Right atrium auricular region (tissue), 2 donors: ENCODE measurements at places on chromosomes 3 and 15. TPM values are rescaled to one million over a fixed set of nuclear protein-coding genes. Genes with fewer than 3 reads are reported as not detected.

CCDC39 gene
- not detected for total RNA-seq

GRCh38 chr15:25438601-25439368 lies at the start of gene UBE3A:
TSS of gene UBE3A (minus strand) at chr15:25439024. CDS start at chr15:25409107, 29,917 bp downstream.
- peak; percentile 85 for DNase-seq

- DNase-seq = peak; percentile 78
These were observed 47.0 kb downstream of the ZNF609 start for GRCh38 chr15:64507293-64507802.

NANOGP8 gene
- not detected for total RNA-seq

TTLL13 gene
- not detected for total RNA-seq

DNA sequence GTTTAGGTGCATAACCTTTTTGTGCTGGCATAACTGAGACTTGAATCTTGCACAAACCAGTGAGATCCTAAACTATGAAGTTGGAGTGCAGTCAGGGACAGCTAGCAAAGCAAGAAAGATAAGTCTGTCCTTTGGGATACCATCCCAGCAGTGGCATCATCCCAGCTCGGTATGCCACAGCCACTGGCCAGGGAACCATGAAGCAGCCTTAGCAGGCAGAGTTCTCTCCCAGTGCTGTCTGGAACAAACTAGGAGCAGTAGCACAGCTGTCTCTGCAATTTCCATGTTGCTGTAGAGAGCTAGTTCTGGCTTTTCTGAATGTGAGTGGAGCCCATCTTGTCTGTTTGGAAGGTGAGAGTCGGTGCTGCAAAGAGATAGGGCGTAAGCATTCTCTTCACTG lies 130.3 kb downstream of the DTWD1 start:
- no peak for DNase-seq

DNA sequence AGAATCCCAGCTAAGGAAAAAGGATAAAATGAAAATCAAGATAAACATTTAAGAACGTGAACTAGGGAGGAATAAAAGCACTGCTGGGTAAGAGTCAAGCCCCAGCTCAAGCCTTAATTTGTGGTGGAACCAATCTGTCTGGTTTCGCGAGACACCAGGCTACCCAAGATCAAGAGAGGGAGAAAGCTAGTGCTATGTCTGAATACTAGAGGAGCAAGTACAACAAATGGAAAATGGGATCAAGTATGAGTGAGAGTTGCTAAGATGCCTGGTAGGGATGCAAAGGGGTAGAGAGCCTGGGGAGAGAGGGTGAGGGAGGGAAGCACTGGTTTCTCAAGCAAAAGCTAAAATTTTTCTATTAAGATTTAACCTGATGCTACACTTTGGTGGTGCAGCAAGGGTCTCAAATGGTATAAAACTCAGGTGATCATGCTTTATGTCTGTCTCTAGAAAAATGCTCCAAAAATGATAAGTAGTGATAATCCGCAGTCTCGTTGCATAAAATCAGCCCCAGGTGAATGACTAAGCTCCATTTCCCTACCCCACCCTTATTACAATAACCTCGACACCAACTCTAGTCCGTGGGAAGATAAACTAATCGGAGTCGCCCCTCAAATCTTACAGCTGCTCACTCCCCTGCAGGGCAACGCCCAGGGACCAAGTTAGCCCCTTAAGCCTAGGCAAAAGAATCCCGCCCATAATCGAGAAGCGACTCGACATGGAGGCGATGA lies 1.7 kb upstream of the SETD5 start:
- no peak for DNase-seq

DNA sequence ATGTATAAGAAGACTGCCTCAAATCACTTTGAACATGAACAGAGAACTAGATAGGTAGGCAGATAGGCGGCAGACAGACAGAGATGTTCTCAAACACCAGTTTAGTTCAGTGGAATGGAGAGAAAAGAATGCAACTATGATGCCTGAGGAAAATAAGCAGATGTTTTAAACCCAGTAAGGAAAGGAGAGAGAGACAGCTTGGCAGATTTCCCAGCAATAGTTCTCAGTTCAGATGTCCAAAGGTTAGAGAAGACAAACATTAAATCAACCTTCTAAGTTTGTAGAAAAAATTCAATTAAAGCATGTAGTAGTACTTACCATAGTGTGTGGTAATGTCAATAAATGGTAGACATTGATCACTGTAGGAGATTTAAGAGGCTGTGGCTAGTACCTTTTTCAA lies 209.6 kb upstream of the PFN2 start:
- no peak for DNase-seq

LOXL1 gene
- 59.0 TPM for total RNA-seq

LSAMP gene
- total RNA-seq = 2.1 TPM

DNA sequence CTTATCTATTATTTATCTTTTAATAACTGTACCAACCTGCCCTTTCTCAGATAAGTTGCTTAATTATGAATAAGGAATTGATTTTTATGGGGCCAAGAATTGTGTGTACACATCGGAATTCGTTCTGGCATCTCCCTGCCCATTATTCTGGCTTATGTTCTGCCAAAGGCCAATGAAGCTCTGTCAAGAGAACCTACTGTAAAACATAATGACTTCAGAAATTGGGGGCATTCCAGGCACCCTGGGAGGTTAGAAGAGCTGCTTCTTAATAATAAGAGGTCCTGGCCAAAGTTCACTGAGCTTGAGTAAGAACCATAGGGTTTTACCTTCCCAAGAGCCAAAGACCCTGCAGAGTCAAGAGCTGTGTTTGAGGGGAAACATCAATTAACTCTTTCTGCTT lies 261.7 kb downstream of the SLC9A9 start:
- no peak for DNase-seq

DNA sequence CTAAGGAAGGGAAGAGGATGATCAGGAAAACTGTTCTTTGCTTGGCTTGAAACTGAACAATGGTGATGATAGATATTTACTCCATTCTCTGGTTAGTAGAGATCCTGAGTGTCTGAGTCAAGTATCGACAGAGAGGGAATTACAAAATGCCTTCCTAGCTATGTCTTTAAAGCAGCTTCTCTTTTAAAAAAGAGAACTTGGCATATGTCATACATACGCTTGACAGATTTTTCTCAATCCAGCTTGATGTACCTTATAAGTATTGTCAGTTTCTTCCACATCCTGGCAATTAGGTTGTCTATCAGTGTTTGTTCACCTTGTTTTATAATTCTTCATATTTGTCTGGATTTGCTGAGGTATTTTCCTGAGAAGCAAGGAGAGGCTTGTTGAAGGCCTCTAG lies 5.0 kb upstream of the EPHB1 start:
- DNase-seq = no peak

RHOV gene
- total RNA-seq = not detected

FLNB gene
- 59.6 TPM for total RNA-seq

DNA sequence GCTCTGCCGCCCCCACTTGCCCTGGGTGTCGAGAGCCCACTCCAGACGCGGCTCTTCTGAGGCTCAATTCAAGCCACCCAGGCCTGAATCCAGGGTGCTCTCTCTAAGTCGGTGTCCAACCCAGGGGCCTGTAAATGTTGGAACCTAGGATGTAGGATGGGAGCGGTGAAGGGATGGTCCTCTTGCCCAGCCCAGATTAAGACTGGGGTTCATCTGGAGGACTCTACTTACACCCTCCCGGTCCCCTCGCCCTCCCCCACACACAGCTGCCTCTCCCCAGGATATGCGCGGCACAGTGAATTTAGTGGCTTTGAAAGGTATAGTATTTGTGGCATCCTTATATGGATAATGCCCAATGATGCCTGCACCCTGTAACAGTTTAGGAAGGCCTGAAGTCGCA lies 822 bp upstream of the FBN1 start:
- no peak for DNase-seq

SLC30A4 gene
- total RNA-seq = 4.9 TPM

COL7A1 gene
- 1.9 TPM for total RNA-seq

DNA sequence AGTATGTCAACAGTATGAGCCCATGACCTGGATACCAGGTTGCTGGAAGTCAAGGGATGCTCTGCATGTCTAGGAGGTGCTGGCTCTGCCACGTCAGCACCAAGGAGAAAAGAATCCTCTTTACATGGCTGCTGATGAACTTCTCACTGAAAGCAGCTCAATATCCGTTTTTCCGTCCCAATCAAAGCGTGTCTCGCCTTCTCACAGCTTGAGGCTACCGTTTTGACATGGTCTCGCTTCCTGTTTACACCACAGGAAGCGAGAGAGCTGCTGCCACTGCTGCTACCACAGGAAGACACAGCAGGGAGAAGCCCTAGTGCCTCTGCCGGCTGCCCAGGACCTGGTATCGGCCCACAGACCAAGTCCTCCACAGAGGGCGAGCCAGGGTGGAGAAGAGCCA lies 27.3 kb downstream of the STARD5 start:
- DNase-seq = no peak

CYP1A2 gene
- not detected for total RNA-seq

GRCh38 chr15:49852756-49853155 lies 231.9 kb downstream of the DTWD1 start:
- no peak for DNase-seq

- DNase-seq = no peak
These were observed 26.6 kb downstream of the SEMA7A start for GRCh38 chr15:74406992-74407705.

ATP13A5 gene
- not detected for total RNA-seq

DNA sequence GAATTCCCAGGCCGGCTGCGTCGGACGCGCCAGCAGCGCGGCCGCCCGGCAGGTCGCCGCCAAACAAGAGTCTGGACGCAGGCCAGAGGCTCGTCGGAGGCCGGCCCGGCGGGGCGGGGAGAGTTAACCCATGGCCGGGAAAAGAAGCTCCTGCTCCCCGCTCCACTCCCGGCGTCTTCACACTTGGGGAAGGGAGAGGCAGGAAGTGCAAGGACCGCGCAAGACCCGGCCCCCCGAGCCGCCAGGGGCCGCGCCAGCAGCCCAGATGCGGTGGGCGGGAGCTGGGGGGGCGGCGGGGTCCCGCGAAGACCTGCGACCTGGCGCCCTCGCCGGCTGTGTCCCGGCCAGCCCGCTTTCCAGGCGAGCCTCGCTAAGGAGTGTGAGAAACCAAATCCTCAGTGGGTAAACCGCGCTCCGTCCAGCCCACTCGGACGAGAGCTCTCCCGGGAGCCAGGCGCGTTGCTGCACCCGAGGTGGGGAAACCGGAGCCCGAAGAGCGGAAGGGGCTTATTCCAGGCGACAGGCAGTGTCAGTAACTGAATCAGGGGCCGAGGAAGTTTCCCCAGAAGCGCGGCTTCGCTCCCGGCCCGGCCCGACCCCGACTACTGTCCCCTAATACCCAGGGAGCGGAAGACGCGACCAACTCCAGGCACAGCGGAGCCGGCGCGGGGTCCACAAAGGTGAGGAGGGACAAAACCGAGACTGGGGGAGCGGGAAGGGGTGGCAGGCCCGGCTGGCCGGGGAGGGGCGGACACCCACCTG lies 721 bp downstream of the ADAMTS7 start:
- DNase-seq = no peak

DNA sequence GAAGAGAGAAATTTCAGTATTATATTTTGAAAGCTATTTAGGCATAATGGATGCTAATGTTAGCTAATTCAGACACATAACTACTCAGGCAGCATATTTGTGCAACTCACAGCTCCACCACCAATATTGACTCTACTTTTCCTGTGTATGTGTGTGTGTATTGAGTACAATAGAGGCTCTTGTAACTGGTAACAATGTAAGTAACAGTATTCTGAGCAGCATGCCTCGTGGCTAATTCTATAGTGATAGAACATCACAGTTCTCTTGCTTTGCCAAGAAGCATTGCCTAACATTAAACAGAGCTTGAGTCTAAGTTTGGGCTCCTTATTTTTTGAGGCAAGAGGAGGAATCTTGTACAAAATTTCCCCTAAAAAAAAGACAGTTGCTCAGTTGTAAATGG lies 98.6 kb upstream of the ARHGEF26 start:
- DNase-seq = no peak

DNA sequence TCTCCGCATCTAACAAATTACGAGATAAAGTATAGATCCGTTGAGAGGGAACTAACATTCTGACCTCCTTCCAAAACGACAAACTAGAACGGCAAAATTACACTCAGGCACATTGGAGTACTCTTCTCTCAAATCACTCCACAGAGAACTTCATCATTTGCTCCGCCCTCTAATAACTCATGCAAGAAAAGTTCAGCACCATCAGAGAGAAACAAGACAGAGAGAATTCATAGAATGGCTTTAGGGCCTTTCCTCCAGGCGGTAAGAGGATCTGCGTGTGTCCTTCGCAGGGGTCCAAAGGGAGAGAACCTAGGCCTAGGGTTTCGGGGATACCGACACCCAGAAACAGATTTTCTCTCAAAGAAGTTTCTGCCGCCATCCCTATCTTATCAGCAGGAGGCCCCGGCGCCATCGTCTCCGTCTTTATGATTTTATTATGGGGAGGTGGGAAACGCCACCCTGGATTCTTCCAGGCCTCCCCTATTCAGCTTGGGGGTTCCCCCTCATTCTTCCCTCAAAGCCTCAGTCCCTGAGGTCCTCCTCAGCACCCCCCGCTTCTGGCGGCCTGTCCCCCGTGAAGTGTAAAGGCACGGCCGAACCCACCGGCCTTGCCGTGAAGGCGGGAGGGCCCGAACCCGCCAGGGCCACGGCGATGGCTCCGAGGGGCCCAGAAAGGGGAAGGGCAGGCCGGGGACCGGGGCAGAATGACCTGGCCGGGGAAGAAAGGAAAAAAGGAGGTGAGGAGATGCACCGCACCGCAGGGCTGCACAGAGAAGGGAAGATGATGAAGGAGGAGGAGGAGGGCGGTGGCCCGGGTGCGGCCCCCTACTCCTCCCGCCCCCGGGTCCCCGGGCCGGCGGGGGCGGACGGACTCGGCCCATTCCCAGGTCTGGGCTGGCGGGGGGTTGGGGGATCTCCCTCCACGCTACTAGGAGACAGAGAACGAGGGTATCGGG lies 768 bp downstream of the UBXN7 start:
- DNase-seq = no peak

PLA2G4D gene
- total RNA-seq = not detected

TNK2 gene
- total RNA-seq = 38.6 TPM

DNA sequence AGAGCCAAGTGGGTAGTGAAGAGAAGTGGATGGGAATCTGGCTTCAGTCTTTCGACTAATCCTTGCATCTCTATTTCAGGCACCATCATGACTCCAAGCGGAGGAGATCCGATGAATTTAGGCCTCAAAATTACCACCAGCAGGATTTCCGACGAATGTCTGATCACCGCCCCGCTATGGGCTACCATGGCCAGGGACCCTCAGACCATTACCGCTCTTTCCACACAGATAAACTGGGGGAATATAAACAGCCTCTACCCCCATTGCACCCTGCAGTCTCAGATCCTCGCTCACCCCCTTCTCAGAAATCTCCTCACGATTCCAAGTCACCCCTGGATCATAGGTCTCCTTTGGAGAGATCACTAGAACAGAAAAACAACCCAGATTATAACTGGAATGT lies 64.7 kb downstream of the RGMA start:
- DNase-seq = no peak

GOLGA8T gene
- total RNA-seq = 0.39 TPM

- DNase-seq = no peak
These were observed 1.2 kb upstream of the ZNF445 start for GRCh38 chr3:44478606-44479094.

DNA sequence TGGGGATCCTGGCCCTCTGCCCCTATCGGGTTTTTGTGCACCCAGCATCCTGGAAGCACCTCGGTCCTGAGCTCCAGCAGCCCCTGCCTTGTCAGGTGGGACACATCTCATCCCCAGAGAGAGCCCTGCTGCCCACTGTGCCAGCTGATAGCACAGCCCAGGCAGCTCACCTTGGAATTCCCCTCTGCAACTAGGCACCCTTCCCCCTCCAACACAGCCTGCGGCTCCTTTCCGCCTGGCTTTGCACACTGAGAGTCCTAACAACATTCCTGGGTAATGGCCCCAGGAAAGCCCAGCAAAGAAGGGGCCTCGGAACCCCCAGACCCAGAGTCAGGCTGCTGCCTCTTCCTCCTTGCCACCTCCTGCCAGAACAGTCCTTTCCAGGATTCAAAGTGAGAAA lies 5.9 kb downstream of the HCN4 start:
- no peak for DNase-seq
